ENCODE measurements at places on chromosomes 11 and 22.

DNA sequence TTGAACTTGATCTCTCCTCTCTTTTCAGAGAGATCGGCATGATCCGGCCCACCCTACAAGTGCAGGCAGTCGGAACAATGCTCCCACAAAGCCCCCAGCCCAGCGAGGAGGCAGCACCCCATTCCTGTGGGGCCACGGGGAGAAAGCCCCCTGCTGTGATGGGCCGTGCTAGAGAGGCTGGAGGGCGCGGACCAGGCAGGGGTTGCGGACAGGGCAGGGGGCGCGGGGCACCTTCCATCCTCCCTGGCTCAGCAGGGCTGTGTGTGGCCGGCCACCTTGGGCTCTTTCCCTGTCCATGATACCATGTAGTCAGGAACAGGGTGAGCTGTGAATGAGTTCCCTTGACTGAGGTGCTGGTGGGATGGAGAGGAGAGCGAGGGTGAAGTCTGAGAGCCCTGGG is 379.8 kb downstream of the BRD1 start:
- no peak for DNase-seq

DNA sequence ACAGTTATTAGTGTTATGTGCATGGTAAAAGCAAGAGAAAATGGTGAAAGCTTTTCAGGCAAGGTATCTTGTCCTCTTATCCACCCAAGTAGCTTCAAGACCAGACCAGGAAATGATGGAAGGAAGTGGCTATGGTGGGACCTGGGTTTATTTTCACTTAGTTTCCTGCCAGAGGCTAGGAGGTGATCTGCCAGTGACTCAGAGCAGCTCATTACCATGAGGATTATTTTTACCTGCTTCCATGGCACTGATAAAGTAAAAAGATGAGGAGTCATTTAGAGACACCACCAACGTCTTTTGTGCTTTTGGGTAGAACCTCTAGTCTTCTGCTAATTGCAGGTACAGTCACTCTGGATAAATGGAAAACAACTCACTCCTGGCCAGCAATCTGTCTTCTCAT is 339.9 kb upstream of the KIRREL3 start:
- DNase-seq = no peak

- DNase-seq = no peak
These were observed 80.1 kb upstream of the NNMT start for GRCh38 chr11:114215871-114216795.

DNA sequence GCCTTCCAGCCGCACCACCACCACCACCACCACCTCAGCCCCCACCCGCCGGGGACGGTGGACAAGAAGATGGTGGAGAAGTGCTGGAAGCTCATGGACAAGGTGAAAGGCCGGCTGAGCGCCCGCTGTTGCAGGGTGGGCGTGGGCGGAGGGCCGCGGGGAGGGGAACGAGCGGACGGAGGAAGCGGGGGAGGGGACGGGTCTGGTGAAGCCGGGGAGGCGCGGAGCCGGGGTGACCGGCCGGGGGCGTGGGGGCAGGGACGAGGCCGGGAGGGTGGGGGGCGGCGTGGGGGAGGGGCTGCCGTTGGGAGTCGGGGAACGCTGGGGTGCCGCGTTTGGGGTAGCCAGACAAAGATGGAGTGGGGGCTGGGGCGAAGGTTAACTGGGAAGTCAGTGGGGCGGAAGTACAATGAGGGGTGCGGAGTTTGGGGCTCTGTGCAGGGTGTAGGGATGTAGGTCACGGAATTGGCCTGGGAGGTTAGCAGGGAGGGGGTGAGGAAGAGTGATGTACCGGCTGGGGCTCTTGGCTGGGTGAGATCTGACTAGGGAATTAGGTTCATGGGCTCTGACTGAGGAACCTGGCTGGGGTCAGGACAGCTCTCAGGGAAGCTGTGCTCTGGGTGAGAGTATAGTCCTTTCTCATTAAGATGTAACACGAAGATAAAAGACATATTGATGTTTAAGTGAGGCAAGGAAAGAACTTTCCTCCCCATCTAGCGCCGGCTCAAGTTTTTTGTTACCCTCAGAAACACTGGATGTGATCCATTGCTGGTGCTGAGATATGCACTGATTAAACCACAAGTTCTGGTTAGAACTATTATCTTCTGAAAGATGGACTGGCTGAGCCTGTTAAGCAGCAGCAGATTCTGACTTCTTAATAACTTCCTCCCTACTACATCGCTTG is 624 bp downstream of the CBL start:
- peak; percentile 53 for DNase-seq

DNA sequence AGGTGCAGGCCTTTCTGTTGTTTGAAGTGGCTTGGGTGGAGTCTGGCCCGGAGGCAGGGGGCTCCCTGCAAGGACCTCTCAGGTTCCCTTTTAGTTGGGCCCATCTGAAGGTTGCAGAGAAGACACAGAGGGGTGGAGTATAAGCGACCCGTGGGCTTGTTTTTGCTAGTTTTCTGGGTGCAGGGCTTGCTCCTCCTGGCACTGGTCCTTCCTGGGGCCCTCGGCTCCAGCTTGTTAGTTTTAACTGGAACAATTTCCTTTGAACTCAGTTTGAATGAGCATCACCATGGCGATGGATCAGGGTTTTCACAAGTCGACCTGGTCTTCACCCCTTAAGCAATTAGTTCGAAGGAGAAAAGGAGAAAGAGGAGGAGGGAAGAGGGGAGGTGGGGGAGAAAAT is 28.5 kb upstream of the OAF start:
- no peak for DNase-seq

- DNase-seq = no peak
These were observed 237.2 kb downstream of the LRRC4C start for GRCh38 chr11:41222236-41222635.

DNA sequence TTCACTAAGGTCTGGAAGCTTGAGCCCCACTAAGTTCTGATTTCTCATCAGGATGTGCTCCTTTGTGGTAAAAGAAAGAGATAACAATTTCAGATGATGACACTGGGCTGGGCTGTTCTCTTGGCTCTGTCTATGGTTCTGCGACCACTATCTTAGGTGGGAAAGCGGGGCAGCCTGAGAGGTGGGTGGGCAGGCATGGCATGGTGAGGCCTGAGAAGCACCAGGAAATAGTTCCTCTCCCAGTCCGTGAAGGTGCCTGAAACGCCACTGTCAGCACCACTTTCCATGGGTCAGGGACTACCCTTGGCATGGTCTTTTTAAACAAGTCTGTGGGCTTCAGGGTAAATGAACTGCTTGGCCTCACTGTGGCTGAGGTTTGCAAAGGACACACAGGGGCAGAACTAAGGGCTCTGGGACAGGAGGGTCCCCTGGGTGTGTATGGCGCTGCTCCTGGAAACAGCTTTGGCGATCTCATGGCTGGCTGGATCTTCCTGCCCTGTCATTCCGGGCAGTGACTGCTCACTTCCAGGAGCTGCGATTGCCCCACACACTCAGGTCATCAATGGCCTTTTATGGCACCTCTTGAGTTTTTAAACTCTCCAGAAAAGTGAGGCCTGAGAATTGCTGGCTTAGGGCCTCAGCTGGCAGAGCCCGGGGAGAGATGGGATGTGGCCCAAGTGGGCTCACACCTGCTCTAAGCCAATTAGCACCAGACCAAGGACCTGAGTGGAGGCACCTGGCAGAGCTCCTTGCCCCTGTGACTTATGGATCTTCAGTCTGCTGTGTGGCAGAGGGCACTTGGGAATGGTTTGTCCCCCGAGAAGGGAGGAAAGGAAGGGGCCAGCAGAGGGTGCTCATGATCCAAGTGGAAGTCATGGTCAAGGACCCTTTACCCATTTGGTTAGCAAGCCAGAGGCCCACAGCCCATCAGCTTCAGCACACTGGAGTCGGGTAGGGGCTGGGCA is 55.6 kb upstream of the LYVE1 start:
- DNase-seq = no peak

- peak; percentile 25 for DNase-seq
These were observed 18.7 kb downstream of the TRIM44 start for GRCh38 chr11:35681163-35681767.

DNA sequence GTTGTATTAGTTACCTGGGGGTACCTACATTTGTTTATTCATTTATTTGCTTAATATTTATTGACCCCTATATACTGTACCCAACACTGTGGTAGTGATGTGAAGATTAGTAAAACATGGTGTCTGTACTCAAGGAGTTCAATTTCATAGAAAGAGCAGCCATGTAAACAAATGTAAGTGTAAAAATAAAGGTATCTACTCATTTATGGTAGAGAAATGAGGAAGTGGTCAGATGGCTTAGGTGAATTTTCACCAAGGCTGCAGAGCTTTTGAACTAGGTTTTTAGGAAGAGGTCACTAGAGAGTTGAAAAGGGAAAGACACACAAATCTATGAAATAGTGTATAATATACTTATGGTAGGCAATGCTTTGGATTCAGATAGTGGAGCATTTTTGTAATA is 11.1 kb downstream of the CTR9 start:
- DNase-seq = no peak

- DNase-seq = no peak
These were observed 19.4 kb downstream of the RNF185 start for GRCh38 chr22:31179345-31179744.

DNA sequence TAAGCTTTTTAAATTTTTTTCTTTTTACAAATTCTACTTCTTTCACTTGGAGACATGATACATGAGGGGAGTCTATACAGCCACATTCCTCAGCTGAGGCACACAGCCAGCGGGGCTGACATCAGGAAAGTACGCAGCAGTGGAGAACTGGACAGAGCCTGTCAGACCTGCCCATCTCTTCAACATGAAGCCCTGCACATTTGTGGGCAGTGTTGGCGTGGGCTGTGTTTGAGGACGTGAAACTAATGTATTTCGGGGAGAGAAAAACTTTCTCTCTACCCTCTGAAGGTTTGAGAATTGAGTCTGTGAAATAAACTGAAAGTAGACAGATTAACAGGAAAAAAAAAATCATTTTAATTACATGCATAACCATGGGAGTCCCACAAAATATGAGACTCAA is 84.8 kb upstream of the HTATIP2 start:
- no peak for DNase-seq

- DNase-seq = no peak
These were observed 203.7 kb downstream of the FAM181B start for GRCh38 chr11:82529936-82530335.

GRCh38 chr11:111723595-111723994 is 42.6 kb downstream of the PPP2R1B start:
- DNase-seq = no peak

- DNase-seq = no peak
These were observed 108.9 kb downstream of the CD44 start for GRCh38 chr11:35247863-35248262.

GRCh38 chr11:94597896-94598295 is 30.7 kb downstream of the PIWIL4 start:
- no peak for DNase-seq

GRCh38 chr11:131065435-131066413 is 149.4 kb upstream of the SNX19 start:
- DNase-seq = no peak

GRCh38 chr11:850775-851763 is 8.4 kb downstream of the TSPAN4 start:
- no peak for DNase-seq

DNA sequence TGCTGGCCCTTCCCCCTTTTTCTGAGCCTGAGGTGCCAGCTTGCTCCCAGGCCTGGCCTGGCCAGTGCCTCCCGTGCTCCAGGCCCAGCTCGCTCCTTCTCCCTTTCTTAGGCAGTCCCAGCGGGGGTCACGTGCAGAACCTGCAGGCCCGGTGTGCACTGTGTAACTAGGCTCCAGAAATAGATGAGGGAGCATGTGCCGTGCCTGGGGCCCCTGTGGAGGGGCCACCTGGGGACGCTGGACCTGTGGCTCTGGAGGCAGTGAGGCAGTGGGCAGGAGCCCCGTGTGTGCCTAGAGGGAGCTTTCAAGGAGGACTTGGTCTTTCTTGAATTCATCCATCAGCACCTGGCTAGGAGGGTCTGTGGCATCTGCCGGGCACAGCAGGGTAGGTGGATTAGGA is 11.5 kb downstream of the PTDSS2 start:
- no peak for DNase-seq

GRCh38 chr11:64107303-64107702 is 58.6 kb downstream of the MACROD1 start:
- DNase-seq = no peak

- no peak for DNase-seq
These were observed 109.7 kb upstream of the GALNT18 start for GRCh38 chr11:11731311-11732083.

DNA sequence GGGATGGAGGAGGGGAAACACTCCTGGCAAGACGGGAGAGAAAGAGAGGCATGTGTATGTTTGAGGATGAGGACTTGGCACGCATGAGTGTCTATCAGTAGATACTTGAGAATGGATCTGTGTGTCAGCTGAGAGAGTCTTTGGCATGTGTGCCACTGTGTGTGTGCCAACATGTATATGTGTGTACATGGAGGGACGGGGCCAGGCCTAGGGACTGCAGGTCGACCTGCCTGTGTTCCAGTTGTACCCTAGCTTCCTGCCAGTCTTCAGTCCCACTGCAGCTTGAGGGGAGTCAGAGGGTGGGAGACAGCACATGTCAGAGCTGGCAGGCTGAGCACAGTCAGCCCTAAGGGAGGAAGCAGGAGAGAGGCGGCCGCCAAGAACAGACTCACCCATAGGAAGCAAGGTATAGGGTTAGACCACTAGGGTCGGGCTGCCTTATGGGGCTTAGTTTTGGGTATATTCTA is 5.6 kb downstream of the CLCF1 start:
- DNase-seq = no peak

DNA sequence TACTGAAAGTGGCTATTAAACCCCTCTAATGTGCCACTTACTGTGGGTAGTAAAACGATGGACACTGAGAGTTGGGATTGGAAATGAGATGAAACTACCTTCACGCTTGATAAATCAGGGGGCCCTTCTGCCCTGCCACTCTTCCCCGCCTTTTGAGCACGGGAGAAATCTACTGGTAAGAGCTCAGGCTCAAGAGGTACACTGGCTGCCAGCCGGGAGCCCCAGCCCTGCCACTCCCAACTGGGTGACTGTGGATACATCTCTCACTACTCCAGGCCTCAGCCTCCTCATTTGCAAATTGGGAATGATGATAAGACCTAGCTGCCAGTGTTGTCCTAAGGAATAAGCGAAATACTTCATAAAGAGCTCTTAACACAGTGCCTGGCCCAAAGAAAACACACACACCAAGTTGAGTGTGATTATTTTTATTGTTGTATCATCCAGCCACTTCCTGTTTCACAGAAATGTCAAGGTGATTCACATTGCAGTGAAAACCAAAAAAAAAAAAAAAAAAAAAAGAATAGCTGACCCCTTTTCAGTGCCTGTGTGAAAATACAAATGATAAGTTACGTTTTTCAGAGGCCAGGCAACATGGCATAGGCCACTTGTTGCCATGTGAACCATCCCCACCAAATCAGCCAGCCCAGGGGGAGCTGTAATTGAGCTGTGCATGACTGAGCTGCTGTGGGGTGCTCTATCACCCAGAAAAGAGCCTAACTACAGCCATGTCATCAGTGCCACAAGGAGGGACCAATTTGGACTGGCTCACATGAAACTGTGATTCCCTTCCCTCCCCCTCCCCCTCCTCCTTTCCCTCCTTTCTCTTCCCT is 4.4 kb upstream of the ZNRD2 start:
- DNase-seq = no peak

- peak; percentile 32 for DNase-seq
These were observed 38.0 kb downstream of the TMEM45B start for GRCh38 chr11:129853518-129854231.

Measured in activated CD4-positive, alpha-beta T cell treated with anti-CD3 and anti-CD28 coated beads, Interleukin-2, amount 50 U/mL, for 16 hours (primary cell).